ENCODE measurements at places on chromosomes 7 and 10. TPM values are rescaled to one million over a fixed set of nuclear protein-coding genes. Genes with fewer than 3 reads are reported as not detected.

WDFY4 gene
- 0.08 TPM for total RNA-seq

POLR1F gene
- total RNA-seq, result 41.1 TPM

MACROH2A2 gene
- 3.5 TPM for total RNA-seq

DNAJC30 gene
- total RNA-seq, result 11.6 TPM

C10orf105 gene
- total RNA-seq, result 0.32 TPM

CYP3A7 gene
- total RNA-seq, result not detected

NOLC1 gene
- total RNA-seq, result 271 TPM

CCDC7 gene
- total RNA-seq, result 10.2 TPM

LLCFC1 gene
- not detected for total RNA-seq

SSC4D gene
- total RNA-seq, result 0.73 TPM

TCAF1 gene
- 13.8 TPM for total RNA-seq

CACNB2 gene
- total RNA-seq, result 0.13 TPM

GPC2 gene
- total RNA-seq, result 3.9 TPM

ERV3-1 gene
- total RNA-seq, result 6.7 TPM

GLI3 gene
- not detected for total RNA-seq

ADAMTS14 gene
- 0.21 TPM for total RNA-seq

PPIF gene
- total RNA-seq, result 157 TPM

UTF1 gene
- total RNA-seq, result 0.17 TPM

ASB13 gene
- 12.7 TPM for total RNA-seq

SPDYE2 gene
- not detected for total RNA-seq

SKIDA1 gene
- total RNA-seq, result 0.05 TPM

DEPP1 gene
- total RNA-seq, result 5.3 TPM

All from activated T-helper 1 cell treated with anti-CD3 and anti-CD28 coated beads, Interleukin-12 subunit alpha, Interleukin-12 subunit beta, Interleukin-2, Interleukin-4 antibody, amounts not matched to agents 30 ng/mL and 10 ng/mL and 1 ng/mL, durations not matched to agents 14 hours and 24 hours and 36 hours (primary cell).